ENCODE measurements at places on chromosomes 2 and 18.
A peak's percentile ranks its signal among the peaks of the same experiment; 100 is the strongest.

DNA sequence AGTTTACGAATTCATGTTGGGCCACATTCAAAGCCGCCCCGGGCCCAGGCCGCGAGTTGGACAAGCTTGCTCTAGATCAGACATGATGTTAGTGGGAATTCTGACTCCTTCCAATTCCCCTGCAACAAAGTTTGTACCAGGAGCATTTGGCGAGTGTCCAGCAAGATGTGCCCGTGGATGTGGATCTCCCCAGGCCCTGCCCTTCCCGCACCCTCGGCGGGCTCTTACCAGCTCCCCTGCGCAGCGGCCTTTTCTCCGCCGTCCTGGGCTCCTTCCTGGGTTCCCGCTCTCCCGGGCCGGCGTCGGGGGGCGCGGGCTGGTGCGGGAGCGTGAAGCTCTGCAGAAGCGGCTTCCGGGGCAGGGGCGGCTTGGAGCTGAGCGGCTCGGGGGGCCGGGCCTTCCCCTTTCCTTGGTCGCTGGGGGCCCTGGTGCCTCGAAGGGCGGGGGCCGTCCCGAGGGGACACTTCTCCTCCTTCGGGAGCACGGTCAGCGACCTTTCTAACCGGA is 90.8 kb upstream of the MGAT4A start:
- DNase-seq, result no peak

GRCh38 chr2:187962538-187962937 is 329.1 kb upstream of the GULP1 start:
- DNase-seq, result no peak

GRCh38 chr2:172836827-172837226 is 101.2 kb downstream of the RAPGEF4 start:
- DNase-seq, result no peak

GRCh38 chr2:158890296-158890905 is 78.0 kb upstream of the TANC1 start:
- no peak for DNase-seq

- DNase-seq, result no peak
These were observed 58.9 kb upstream of the GATA6 start for GRCh38 chr18:22110461-22110924.

- no peak for DNase-seq
These were observed 47.8 kb downstream of the TRAPPC12 start for GRCh38 chr2:3427272-3427671.

DNA sequence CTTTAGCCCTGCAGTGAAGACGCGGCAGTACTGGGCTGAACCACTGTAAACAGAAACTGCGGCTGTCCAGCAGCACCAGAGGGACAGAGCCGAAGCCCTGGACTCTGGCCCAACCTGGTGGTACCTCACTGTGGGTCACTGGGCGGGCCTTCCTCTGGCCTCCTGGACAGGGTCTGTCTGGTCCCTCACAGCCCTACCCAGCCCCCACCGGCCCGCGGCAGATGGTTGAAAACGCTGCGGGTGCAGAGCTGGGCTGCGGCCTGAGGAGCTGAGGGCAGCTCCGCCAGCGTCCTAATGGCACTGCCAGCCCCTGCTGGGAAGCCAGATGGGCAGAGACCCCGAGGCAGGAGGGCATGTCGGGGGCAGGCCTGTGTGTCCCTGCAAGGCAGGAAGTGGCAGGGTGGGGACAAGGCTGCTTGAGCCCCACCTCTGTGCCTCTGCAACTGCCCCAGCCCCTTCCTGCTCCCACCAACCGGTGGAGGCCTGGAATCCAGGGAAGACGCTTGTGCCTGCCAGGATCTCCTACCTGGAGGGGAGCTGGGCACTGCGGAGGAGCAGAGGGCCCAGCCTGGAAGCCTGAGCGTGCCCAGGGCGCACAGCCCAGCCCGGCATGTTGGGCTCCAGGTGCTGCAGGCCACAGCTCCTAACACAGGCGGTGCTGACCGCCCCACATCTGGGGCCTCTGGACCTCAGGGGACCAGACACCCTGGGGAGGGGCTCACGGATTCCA is 36.3 kb downstream of the HS6ST1 start:
- no peak for DNase-seq

GRCh38 chr2:105937498-105938097 is 192.9 kb downstream of the NCK2 start:
- no peak for DNase-seq

DNA sequence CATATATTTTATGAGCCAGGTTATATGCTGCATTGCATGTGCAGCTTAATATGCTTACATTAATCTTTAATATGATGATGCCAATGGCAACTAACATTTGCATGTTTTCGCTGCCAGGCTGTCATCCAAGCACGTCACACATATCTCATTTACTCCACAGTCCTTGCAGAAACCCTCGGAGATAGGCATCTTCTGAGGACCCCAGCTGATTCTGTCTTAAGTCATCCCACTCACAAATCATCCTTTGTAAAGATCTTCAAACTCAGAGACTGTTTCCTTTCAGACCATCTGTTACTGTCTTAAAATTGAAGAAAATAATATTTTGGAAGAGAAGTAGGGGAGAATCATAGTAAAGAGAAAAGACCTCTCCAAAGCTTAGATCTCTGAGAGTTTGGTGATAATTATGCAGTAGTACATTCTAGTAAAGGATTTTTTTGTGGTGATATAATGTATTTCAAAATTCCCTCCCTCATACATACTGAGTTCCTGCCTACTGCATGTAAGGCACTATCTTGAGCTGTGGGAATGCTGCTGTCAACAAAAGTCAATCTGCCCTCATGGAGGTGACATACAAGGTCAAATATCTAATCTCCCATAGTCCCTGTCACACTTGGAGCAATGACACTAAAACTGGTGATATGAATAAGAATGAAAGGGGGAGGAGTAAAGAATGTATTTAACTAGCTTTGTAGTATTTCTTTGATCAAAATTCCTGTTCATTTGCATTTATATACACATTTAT is 11.0 kb downstream of the ITGA4 start:
- DNase-seq, result no peak

GRCh38 chr2:67186326-67186725 is 210.8 kb upstream of the ETAA1 start:
- no peak for DNase-seq

GRCh38 chr2:233112776-233113452 is 52.8 kb downstream of the INPP5D start:
- no peak for DNase-seq

- no peak for DNase-seq
These were observed 772.2 kb upstream of the CHAC2 start for GRCh38 chr2:52995424-52995823.

- DNase-seq, result no peak
These were observed 134.8 kb downstream of the SH3BP4 start for GRCh38 chr2:235086481-235087184.

DNA sequence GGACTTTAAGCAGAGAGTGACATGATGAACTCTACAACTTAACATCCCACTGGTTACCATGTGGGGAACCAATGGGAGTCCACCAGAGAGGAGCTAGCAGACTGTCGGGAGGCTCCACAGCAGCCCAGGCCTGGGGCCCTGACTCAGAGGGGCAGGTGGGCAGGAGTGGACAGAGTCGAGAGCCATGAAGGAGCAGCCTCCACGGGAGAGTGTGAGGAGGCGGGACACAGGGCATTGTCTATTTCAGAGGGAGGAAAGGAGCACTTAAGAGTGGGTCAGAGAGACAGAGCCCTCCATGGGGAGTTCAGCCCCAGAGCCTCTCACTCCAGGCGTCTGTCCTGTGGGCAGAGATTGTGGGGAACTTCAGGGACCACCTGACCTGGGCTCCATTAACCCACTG is 118.7 kb downstream of the CYP26B1 start:
- DNase-seq, result no peak

DNA sequence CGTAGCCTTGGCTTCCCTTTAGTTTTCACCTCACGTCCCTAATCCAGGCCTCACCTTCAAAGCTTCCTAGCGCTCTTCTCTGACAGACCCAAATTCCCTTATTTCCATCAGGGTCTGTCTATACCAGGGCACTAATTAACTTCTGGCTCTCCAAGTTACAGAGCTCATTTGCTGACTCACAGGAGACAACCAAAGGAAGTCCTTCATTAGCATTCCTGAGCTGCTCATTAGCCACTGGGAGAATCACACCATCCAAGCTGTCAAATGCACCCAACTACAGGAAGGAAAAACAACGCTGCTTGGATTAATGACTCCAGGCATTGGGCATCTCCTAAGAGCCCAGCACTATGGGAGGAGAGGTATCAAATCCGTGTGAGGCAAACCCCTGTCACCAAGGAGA is 109.8 kb upstream of the ALK start:
- no peak for DNase-seq

DNA sequence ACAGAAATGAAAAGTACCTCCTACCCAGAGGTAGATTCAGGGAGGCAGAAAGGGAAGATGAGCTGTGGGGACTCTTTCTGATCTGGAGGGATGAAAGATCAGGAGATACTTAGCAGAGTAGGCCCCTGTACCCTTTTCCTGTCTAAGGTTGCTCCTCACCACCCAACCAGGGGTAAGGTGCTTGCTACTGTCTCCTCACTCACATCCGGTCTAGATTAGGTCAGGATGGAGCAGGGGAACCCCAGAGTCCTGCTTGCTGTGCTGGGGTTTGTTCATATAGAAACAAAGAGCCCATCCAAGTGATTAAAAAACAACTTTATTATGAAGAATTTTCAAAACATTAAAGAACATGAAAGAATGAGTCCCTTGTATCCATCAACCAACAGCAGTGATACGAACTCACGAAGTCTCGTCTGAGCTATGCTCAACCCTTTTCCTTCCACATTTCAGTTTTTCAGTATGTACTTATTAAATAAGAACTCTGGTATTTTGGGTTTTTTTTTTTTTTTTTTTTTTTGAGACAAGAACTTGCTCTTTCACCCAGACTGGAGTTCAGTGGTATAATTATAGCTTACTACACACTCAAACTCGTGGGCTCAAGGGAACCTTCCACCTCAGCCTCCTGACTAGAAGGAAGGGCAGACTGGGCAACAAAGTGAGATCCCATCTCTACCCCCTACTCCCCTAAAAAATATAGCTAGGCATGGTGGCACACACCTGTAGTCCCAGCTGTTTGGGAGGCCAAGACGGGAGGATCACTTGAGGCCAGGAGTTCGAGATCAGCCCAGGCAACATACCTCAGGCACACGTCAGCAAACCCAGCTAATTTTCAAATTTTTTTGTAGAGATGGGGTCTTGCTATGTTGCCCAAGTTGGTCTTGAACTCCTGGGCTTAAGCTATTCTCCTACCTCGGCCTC is 28.5 kb upstream of the MCFD2 start:
- no peak for DNase-seq

DNA sequence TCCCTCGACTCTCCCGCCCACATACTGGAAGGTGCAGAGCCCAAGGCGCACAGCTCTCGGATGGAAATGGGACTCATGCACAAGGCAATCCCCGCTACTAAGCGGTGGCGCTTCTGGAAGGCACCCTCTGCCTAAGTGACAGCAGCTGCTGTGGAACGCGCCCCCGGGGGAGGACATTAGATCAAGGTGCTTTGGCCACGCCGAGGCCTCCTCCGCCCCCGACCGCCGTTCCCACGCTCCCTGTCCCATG is 202 bp downstream of the MCEE start:
- peak; percentile 79 for DNase-seq

DNA sequence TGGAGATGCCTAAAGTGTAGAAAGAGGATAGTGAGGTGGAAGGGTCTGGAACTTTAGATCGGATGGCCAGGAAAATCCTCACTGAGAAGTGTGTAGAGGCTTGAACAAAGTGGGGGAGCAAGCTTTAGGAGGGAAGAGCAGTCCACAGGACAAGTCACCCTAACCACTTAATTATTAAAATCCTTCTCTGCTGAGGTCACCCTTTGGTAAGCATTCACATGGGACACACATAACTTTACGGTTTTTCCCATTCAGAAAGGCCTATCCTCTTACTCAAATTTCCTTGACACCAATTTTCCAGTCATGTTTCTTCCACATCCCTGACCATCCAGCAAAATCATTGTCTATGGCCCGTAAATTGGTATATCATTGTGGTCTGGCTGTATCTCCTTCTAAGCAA is 31.0 kb upstream of the ZEB2 start:
- no peak for DNase-seq

DNA sequence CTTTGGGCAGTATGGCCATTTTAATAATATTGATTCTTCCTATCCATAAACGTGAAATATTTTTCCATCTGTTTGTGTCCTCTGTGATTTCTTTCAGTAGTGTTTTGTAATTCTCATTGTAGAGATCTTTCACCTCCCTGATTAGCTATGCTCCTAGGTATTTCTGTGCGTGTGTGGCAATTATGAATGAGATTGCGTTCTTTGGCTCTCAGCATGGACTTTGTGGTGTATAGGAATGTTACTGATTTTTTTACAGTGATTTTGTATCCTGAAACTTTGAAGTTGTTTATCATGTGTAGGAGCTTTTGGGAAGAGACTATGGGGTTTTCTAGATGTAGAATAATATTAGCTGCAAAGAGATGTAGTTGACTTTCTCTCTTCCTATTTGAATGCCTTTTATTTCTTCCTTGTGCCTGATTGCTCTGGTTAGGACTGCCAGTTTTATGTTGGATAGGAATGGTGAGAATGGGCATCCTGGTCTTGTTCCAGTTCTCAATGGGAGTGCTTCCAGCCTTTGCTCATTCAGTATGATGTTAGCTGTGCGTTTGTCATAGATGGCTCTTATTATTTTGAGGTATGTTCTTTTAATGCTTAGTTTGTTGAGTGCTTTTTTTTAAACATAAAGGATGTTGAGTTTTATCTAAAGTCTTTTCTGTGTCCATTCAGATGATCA is 27.0 kb upstream of the THUMPD2 start:
- DNase-seq, result no peak

DNA sequence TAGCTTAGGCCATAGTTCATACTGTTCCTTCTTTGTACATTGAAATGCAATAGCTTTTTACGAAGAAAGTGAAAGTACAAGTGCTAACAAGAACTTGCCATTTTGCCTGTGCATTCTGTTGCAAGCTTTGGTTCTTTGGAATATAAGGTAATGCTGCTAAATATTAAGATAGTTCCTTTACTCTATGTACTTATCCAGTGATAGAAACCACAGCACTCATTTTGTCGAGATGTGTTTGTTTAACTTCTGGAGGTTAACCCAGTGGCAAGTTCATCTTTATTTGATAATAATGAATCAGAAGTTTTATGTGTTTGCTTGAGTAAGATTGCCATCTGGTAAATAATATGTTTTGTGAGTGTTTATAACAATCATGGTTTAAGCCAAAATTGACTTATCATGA is 373.1 kb upstream of the FANCL start:
- no peak for DNase-seq

DNA sequence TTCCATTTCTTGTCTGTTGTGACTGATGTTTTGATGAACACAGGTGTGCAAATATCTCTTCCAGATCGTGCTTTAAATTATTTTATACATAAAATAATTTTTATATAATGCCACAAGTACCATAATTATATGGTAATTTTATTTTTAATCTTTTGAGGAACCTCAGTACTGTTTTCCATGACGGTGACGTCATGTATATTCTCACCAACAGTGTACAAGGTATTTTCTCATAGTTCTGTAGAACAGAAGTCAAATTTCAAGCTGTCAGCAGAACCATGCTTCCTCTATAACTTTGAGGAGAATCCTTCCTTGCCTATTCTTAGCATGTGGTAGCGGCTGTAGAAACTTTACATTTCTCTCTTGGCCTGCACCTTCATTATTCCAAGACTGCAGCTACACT is 349.4 kb upstream of the GYPC start:
- no peak for DNase-seq

Measured in SW 1271 (cell line).